Upper lobe of right lung (tissue), 1 donor: ENCODE measurements at places on chromosomes 3 and 15.

DNA sequence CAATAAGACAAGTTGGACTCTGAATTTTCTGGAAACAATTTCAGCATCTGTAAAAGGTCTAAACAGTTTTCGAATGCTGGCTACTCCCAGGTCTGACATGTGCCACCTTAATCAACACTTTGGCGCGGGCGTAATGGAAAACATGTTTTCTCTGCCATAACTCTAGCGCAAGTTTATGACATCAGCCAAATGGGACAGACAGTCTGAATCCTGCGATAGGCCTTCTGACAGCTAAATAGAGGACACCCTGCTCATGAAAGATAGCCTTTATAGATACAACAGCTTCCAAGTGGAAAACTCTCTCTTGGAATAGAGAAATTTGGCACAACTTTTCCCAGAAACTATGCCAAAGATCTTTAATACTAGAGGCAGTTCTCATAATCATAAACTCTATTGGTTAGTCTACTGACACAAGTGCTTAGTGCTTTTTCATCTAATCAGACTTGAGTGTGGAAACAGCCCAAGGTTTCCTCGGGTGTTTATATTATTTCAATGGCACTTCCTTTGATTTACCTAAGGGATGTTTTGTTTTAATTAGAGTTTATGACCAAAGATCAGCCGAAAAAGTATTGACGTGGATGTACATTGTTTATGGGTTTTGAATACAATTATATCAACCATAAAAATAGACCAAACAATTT lies 120.1 kb upstream of the DPH6 start:
- DNase-seq: no peak
- H3K4me1 ChIP-seq: peaks cover 12% of the 10 kb centered on the region

DNA sequence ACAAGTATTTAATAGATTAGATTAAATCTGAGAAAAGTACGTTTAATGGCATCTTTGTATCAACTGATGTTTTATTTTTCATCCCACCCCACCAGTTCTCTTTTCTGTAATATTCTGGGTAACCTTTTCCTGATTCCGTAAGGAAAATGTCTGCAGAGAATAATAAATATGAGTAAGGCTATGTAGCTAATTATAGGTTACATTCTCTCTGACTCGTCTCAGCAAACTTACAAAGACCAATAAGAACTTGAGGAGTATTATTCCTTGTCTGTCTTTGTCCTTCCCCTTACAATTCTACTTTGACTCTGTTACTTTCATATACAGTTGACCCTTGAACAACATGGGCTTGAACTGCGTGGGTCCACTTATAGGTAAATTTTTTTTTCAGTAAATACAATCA lies 12.1 kb downstream of the SNAP23 start:
- peaks cover 41% of the 10 kb centered on the region for H3K4me1 ChIP-seq
- peaks cover 2% of the 10 kb centered on the region for H3K36me3 ChIP-seq
- DNase-seq: no peak

GRCh38 chr3:182482705-182483104 lies 310.6 kb upstream of the ATP11B start:
- no peaks in the 10 kb centered on the region for H3K27me3 ChIP-seq
- no peak overlapping the region for H3K4me3 ChIP-seq
- H3K27ac ChIP-seq: no peak overlapping the region
- no peaks in the 10 kb centered on the region for H3K36me3 ChIP-seq
- DNase-seq: no peak

- H3K27me3 ChIP-seq: no peaks in the 10 kb centered on the region
- no peaks in the 10 kb centered on the region for H3K36me3 ChIP-seq
- no peak for DNase-seq
- no peak overlapping the region for H3K4me3 ChIP-seq
Measured at GRCh38 chr3:139434764-139435307, 41.5 kb downstream of the RBP2 start.

GRCh38 chr3:168983046-168983445 lies 680.5 kb downstream of the MECOM start:
- no peaks in the 10 kb centered on the region for H3K4me1 ChIP-seq
- no peak overlapping the region for H3K27ac ChIP-seq
- H3K36me3 ChIP-seq: no peaks in the 10 kb centered on the region
- no peak for DNase-seq
- no peak overlapping the region for H3K4me3 ChIP-seq

GRCh38 chr3:55749036-55749435 lies 261.9 kb upstream of the WNT5A start:
- H3K4me3 ChIP-seq: no peak overlapping the region
- H3K27me3 ChIP-seq: no peaks in the 10 kb centered on the region
- no peaks in the 10 kb centered on the region for H3K36me3 ChIP-seq
- H3K27ac ChIP-seq: no peak overlapping the region
- no peaks in the 10 kb centered on the region for H3K4me1 ChIP-seq

DNA sequence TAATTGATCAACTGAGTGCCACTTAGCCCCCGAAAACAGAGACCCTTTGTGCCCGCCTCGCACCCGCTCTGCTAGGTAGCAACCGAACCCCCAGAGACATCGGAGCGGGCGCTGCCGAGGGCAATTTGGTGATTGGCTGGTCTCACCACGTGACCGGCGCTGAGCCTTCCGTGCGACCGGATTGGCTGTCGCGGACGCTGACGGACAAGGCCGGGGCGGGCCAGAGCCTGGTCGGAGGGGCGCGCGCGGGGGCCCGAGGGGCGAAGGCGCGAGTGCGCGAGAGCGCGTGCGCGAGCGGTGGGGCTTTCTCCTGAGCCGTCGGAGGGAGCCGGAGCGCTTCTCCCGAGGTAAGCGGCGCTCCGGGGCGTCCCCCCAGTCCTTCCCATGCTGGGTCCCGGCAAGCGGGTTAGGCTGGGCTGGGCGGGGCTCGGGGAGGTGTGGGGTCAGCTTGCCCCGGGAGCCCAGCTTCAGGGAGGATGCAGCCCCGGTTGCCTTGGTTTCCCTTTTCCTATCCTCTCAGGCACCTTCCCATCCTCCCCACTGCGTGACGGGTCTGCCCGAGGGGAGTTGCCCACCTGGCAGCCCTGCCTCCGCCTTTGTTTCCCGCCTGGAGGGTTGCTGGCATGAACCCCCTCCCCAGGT lies at the start of gene TMEM108:
TSS of gene TMEM108 (plus strand) at position 303 of the 642 bp plus-strand sequence.
- H3K4me3 ChIP-seq: peak within 1 kb of the TSS; percentile 74
- peak; percentile 93 for DNase-seq
- H3K36me3 ChIP-seq: no peaks in the 10 kb centered on the region
- peaks cover 3% of the 10 kb centered on the region for H3K4me1 ChIP-seq
- H3K27me3 ChIP-seq: peaks cover 3% of the 10 kb centered on the region

DNA sequence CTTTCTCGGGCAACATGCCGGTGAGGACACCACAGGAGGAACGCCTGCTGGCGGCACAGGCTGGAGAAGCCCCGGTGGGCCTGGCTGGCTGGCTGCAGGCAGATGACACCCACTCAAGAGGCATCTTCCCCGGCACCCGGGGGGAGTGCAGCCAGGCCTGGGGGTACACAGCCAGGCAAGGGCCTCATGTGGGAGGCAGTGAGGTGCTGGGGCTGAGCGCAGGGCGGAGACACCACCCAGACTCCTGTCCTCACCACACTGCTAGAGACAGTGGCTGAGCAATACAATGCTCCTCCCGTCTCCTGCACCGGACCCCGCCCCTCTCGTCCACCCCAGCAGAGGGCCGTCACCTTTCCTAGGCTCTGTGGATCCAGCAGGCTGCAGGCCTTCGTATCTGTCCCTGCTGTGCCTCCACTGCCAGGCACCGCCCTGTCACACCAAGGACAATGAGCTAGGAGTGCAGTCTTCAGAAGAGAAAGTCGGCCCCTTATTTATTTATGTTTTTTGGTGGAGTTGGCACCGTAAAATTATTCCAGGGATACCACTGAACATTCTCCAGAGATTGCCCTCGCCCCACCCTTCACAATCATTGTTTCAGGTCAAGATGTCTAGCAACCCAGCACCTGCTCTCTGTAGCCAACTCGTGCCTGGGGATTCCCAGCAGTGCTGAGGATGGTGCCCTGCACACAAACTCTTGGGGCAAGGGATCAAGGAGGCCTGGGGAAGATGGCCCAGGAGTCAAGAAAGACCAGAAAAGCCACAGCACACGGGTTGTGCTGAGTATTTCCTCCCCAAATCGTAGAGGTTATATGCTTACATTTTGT lies 129.1 kb downstream of the ATP10A start:
- H3K4me3 ChIP-seq: no peak overlapping the region
- no peak for DNase-seq
- H3K4me1 ChIP-seq: peaks cover 6% of the 10 kb centered on the region
- H3K27me3 ChIP-seq: no peaks in the 10 kb centered on the region
- no peak overlapping the region for H3K27ac ChIP-seq
- H3K36me3 ChIP-seq: no peaks in the 10 kb centered on the region

- H3K4me1 ChIP-seq: peaks cover 19% of the 10 kb centered on the region
- no peak overlapping the region for H3K4me3 ChIP-seq
- H3K27me3 ChIP-seq: no peaks in the 10 kb centered on the region
- DNase-seq: no peak
- H3K36me3 ChIP-seq: peaks cover 42% of the 10 kb centered on the region
- H3K27ac ChIP-seq: no peak overlapping the region
Measured at GRCh38 chr15:63287109-63287508, 9.7 kb downstream of the APH1B start.

DNA sequence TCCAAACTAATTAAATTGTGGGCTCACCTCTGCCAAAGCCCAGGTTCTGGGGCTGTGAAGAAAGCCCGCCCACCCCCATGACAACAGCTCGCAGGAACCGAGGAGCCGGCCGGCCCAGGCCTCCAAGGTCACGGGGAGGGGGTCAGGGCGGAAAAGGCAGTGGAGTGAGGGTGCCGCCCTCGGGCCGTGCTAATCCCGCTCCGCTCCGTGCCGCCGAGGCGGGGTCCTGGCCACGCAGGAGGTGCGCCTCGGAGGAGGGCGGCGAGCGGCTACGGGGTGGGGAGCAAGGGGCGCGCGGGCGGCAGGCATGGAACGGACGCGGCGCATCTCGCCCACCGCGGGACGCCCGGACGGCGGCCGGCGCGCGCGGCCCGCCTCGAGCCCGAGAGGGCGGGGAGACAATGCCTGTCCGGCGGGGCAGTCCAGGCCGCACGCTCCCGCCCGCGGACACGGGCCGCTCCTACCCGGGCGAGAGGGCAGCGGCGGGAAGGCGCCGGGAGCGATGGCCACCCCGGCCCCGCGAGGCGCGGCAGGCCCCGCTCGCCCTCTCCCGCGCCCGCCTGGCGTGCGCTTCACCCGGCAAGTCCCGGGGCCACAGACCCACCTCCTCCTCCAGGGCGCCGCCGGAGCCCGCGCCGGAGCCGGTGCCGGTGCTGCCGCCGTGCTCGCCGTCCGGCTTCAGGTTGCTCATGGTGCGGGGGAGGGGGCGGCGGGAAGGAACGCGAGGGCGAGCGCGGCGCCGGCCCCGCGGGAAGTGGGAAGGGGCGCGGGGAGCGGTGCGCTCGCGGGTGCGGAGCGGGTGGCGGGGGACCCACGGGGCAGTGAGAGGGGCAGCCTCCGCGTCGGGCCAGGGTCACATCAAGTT lies 528 bp downstream of the RBPMS2 start:
- H3K36me3 ChIP-seq: no peaks in the 10 kb centered on the region
- peaks cover 10% of the 10 kb centered on the region for H3K27me3 ChIP-seq
- H3K4me1 ChIP-seq: peaks cover 5% of the 10 kb centered on the region
- peak overlapping the region; percentile 36 for H3K27ac ChIP-seq

GRCh38 chr3:178393146-178393545 lies 143.1 kb upstream of the KCNMB2 start:
- H3K36me3 ChIP-seq: no peaks in the 10 kb centered on the region
